CD4-positive, alpha-beta T cell treated with Interferon alpha-2 for 1 hour (primary cell): ENCODE measurements at places on chromosomes 5 and 9.

- DNase-seq, result peak; percentile 64
Observed at GRCh38 chr5:143402017-143402552, 1.4 kb downstream of the NR3C1 start.

- no peak for DNase-seq
Observed at GRCh38 chr9:129319076-129319937, 141.2 kb upstream of the IER5L start.

GRCh38 chr9:13386935-13387733 lies 107.6 kb upstream of the MPDZ start:
- no peak for DNase-seq

- DNase-seq, result no peak
Observed at GRCh38 chr5:119398727-119399466, 43.1 kb downstream of the TNFAIP8 start.

DNA sequence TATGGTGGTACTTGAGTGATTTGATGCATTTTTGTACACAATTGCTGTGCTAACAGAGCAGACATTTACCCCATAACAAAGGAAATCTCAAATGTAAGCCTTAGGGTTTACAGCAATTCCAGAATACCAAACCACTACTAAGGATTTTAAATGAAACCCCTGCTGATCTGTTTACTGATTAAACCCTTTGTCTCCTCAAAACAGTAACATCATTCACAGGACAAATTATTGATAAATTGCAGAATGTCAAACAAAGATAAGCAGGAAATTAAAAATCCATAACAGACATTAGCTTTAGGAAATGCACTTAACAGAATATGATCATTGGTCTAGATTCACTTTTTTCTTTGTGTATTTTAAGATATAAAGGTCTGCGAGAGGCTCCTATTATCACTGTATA lies 1016.4 kb upstream of the DMAC1 start:
- no peak for DNase-seq

GRCh38 chr5:57447658-57448057 lies 35.0 kb downstream of the ACTBL2 start:
- DNase-seq, result no peak

- DNase-seq, result no peak
Observed at GRCh38 chr9:20506099-20506900, 116.0 kb downstream of the MLLT3 start.

GRCh38 chr5:5386329-5386728 lies 36.1 kb upstream of the ICE1 start:
- no peak for DNase-seq
